Immature natural killer cell (primary cell): ENCODE measurements at places on chromosomes 3 and 15. TPM values are rescaled to one million over a fixed set of nuclear protein-coding genes. Genes with fewer than 3 reads are reported as not detected.

DNA sequence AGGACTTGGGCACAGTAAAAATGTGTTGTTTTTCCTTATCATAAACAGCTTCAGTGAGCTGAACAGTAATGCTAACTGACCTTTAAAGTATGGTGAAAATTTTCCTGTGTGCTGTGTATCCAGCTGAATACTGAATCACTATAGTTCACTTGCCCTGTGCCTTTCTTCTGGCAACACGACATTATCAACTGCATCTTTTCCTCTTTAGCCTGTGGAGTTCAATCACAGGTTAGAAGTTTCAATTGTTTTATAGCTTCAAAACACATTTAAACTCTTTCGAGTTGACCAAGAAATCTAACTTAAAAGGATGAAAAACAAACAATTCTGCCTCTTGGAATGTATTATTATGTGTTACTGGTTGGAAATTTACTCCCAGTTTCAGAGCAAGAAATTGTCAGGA is 1120.7 kb upstream of the ALCAM start:
- no peak for DNase-seq

The CPN2 gene
- polyA plus RNA-seq: not detected

The GABRR3 gene
- polyA plus RNA-seq: not detected

The COL6A5 gene
- not detected for polyA plus RNA-seq

The CPA3 gene
- polyA plus RNA-seq: not detected

The FMN1 gene
- not detected for polyA plus RNA-seq

GRCh38 chr3:34183611-34184340 is 385.3 kb downstream of the PDCD6IP start:
- no peak for DNase-seq

The DUOXA2 gene
- polyA plus RNA-seq: not detected

DNA sequence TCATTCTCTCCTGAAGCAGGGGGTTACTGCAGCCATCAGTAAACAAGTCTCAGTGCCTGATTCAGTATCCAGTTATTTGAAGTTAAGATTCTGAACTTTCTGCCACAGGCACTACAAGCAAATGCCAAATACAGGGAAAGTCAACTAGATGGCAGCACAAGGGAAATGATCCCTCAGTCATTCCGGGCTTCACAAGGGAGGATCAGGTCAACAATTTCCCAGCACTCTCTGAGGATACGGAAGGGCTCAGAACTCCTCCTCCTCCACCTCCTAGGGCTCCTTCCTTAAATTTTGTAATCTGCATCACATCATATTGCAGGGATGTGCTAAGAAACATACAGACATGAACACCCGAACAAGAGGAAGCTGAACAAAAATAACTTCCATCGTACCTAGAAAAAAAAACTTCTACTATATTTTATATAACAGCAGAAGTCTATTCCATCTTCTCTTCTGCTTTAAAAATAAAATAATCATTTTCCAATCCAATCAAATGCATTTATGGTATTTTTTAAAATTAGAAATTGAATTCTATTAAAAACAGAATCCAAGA is 187.1 kb downstream of the FMN1 start:
- DNase-seq: no peak

The SLC27A2 gene
- not detected for polyA plus RNA-seq

The SEMA6D gene
- not detected for polyA plus RNA-seq

The AADACL2 gene
- polyA plus RNA-seq: not detected

DNA sequence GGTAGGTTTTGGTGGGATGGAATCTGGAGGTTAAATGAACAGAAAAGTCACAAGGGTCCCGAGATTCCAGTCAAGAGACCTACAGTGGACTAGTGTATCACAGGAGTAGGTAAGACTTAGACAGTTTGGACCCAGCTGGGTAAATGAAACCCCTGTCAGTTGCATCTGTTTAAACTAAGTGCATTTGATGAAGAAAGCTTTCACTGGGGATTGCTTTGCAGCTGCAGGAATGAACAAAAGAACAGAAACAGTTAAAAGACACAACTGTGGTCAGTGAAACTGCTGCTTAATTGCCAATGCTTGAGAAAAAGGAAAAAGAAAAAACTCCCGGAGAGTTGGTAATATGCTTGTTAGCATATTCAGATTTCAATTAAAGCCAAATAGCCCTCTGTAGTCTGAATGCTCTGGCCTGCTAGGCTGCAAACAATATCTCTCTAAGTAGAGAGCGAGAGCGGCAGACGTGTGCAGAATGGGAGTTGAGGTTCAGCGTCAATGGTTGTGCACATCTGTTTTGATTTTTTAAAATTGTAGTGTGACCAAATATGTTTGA is 37.1 kb downstream of the OXNAD1 start:
- DNase-seq: no peak

DNA sequence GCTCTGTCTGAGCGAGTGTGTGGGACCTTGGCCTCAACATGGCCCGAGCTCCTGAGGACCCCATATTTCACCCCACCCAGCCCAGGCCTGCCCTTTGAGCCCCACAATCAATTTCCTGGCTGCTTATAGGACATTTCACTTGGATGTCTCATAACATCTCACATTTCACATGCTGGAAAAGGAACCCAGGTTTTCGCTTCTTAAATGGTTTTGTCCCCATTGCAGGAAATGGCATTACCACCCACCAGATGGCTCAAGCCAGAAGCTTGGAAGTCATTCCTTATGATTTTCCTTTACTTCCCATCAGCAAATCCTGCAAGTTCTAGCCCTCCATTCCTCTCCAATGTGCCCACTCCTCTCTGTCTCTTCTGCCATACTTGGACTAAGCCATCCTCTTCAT is 14.9 kb downstream of the ITGA11 start:
- no peak for DNase-seq

The NOX5 gene
- not detected for polyA plus RNA-seq

DNA sequence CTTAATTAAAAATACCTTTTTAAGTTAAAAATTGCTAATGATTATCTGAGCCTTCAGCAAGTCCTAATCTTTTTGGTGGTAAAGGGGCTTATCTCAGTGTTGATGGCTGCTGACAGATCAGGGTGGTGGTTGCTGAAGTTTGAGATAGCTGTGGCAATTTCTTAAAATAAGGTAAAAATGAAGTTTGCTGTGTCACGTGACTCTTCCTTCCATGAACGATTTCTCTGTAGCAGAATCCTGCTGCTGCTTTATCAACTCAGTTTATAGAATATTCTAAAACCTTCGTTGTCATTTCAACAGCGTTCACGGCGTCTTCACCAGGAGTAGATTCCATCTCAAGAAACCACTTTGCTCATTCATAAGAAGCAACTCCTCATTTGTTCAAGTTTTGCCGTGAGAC is 110.1 kb downstream of the SUCNR1 start:
- DNase-seq: no peak

The ANP32A gene
- polyA plus RNA-seq: 76.3 TPM

GRCh38 chr3:21073561-21073960 is 677.4 kb downstream of the ZNF385D start:
- DNase-seq: no peak

DNA sequence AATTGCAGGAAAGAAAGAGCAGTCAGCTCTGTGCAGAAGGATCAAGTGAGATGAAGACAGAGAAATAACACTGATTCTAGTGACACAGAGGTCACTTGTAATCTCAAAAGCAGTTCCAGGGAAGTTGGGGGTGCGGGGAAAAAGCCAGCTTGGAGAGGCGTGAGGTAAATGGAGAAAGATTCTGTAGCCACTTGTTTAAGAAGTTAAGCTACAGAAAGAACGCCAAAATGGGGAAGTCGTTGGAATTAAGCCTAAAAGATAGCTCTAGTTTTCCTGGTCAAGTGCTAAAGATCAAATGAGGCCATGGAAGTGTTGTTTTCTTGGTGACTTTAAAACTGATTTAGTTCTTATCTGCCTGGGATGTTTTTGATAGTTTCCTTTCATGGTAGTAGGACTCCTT is 152.0 kb downstream of the GREM1 start:
- DNase-seq: no peak

GRCh38 chr3:158104431-158104921 is 1.7 kb downstream of the SHOX2 start:
- no peak for DNase-seq

The GNB4 gene
- polyA plus RNA-seq: 3.0 TPM

GRCh38 chr3:102235679-102236078 is 199.1 kb upstream of the ZPLD1 start:
- no peak for DNase-seq

DNA sequence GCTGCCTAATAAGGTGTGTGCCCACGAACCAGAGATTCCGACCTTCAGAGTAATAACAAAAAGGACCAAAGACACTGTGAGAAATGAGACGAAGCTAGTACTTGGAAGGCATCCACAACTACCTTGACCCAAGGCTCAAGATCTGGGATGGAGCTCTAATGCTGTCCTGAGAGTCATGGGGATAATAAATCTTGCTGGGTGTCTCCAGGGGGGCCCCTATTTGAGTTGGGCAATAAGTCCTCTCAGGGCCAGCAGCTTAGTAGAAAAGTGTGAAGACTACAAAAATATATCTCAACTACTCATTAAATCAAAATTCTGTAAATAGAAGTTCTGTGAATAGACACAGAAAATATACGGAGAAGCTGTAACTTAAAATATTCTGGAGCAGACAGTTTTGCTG is 2.9 kb upstream of the NDN start:
- DNase-seq: no peak

- no peak for DNase-seq
Measured at GRCh38 chr3:102038477-102039142, 189.3 kb downstream of the NFKBIZ start.

The MORF4L1 gene
- polyA plus RNA-seq: 235 TPM

DNA sequence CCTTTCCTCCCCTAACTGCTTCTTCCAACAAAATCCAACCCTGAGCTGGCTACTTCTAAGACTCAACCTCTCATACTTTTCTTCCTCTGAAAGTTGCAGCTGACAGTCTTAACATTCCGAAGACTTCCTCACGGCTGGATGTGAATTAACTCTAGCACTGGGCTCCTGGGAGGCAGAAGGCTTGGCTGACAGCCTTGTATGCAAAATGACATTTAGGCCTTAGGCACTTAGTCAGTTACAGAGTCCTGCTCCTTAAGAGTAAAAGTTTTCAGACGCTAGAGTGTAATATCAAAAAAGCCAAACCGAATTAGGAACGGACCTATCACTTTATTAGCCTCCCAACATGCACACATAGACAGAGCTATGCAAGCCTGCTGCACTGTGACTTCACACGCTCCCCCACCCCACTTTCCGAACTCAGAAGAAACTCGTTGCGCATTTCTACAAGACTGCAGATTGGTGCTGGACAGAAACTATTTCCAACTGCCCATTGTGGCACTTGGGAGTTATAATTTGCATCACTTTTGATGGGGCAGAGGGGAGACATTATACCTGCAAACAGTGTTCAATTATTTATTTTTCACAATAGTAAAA is 15.5 kb upstream of the ANXA2 start:
- no peak for DNase-seq

- DNase-seq: no peak
Measured at GRCh38 chr3:159112724-159113123, 310.9 kb downstream of the MFSD1 start.

GRCh38 chr15:50075319-50075718 is 43.7 kb downstream of the ATP8B4 start:
- DNase-seq: no peak
